ENCODE measurements at places on chromosomes 3 and 15.

GRCh38 chr3:195154111-195154791 lies 116.7 kb downstream of the XXYLT1 start:
- peaks cover 3% of the 10 kb centered on the region for H3K36me3 ChIP-seq
- DNase-seq = no peak
- no peaks in the 10 kb centered on the region for H3K27me3 ChIP-seq
- H3K4me1 ChIP-seq = peaks cover 29% of the 10 kb centered on the region
- H3K27ac ChIP-seq = no peak overlapping the region

DNA sequence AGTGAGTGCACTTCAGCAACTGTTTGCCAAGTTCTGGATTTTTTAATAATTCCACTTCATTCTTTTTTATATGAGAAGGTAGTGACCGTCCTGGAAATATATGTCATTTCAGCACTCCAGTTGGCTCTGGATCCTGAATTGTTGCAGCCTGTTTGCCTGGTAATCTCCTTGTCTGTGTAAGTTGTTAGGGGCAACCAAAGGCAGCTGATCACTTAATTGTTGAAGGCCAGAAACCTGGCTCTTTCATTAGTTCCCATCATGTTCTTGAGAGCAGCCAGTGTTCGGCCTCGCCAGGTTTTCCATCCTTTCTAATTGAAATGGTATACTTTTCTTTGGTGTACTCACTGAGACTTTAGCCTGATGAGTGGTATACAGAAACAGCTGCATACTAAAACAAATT lies 168.6 kb downstream of the SOX2 start:
- no peak overlapping the region for H3K4me3 ChIP-seq
- no peaks in the 10 kb centered on the region for H3K36me3 ChIP-seq
- no peaks in the 10 kb centered on the region for H3K27me3 ChIP-seq
- H3K27ac ChIP-seq = no peak overlapping the region
- no peaks in the 10 kb centered on the region for H3K4me1 ChIP-seq

- no peak overlapping the region for H3K4me3 ChIP-seq
- H3K36me3 ChIP-seq = no peaks in the 10 kb centered on the region
- no peak for DNase-seq
- no peaks in the 10 kb centered on the region for H3K27me3 ChIP-seq
These were observed 94.2 kb downstream of the GABRG3 start for GRCh38 chr15:27065151-27065550.

DNA sequence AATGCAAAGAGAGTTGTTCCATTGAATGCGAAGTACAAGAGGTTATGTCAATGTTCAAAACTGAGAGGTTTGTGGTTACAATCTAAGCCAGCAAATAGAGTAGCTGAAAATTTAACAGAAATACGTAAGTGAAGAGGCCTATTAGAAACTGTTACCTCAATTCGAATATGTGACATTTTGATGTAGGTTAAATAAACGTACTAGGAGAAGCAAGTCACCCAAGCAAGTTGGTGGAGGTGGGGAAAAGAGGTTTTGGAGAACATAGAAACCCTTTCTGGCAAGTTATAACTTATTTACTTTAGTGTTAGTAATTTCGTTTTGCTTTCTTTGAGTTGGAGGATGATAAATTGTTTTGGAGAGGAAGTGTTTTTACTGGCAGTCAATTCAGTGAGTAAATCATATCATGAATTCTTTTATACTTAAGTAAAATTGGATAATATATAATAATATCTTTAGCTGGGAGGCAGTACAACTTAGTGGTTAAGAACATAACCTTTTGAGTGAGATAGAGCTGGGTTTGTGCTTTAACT lies 91.2 kb upstream of the NAALADL2 start:
- no peak for DNase-seq
- no peaks in the 10 kb centered on the region for H3K4me1 ChIP-seq
- H3K27me3 ChIP-seq = no peaks in the 10 kb centered on the region
- no peak overlapping the region for H3K4me3 ChIP-seq
- H3K27ac ChIP-seq = no peak overlapping the region

- no peak for DNase-seq
- peaks cover 6% of the 10 kb centered on the region for H3K27me3 ChIP-seq
- H3K4me1 ChIP-seq = peaks cover 2% of the 10 kb centered on the region
- no peak overlapping the region for H3K4me3 ChIP-seq
- H3K27ac ChIP-seq = no peak overlapping the region
- no peaks in the 10 kb centered on the region for H3K36me3 ChIP-seq
These were observed 28.1 kb upstream of the KBTBD12 start for GRCh38 chr3:127886956-127887231.

GRCh38 chr3:123683505-123684154 lies 98.8 kb upstream of the HACD2 start:
- no peaks in the 10 kb centered on the region for H3K27me3 ChIP-seq

DNA sequence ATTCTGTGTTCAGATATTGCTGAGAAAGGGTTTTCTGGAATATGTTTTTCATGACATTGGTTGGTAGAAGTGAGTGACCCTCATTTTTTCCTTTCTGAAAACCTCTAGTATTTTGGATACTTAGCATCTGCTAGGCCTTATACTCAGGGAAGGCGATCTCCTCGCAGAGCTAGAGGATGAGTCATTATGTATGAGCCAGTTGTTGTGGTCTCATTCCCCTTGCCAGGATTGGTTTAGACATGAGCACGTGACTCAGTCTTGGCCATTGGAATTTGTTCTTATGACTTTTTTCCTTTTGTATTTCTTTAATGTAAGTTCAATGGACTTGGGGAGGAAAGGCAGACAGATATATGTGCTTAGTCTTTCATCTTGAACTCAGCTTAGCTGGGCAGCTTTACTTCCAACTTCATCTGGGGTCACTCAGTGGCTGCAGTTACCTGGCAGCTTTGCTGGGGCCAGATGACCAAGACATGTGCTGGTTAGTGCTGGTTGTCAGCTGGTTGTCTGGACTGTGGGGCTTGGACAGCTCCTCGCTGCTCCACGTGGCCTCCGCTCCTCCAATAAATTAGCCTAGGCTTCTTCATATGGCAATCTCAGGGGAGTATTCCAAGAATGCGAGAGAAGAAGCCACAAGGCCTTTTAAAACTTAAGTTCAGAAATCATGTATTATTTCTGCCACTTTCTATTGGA lies 207.5 kb downstream of the IL20RB start:
- no peaks in the 10 kb centered on the region for H3K4me1 ChIP-seq
- peaks cover 10% of the 10 kb centered on the region for H3K27me3 ChIP-seq
- H3K27ac ChIP-seq = no peak overlapping the region
- H3K36me3 ChIP-seq = no peaks in the 10 kb centered on the region
- no peak overlapping the region for H3K4me3 ChIP-seq
- no peak for DNase-seq

GRCh38 chr3:50213373-50213772 lies 8.3 kb downstream of the SLC38A3 start:
- no peaks in the 10 kb centered on the region for H3K36me3 ChIP-seq
- H3K4me3 ChIP-seq = no peak overlapping the region
- no peak for DNase-seq
- H3K27ac ChIP-seq = no peak overlapping the region

Measured in activated CD4-positive, alpha-beta T cell treated with anti-CD3 and anti-CD28 coated beads, Interleukin-2, amount 10 ng/mL, durations not matched to agents 7 days and 5 days (primary cell).